ENCODE measurements at places on chromosomes 6 and 20.

DNA sequence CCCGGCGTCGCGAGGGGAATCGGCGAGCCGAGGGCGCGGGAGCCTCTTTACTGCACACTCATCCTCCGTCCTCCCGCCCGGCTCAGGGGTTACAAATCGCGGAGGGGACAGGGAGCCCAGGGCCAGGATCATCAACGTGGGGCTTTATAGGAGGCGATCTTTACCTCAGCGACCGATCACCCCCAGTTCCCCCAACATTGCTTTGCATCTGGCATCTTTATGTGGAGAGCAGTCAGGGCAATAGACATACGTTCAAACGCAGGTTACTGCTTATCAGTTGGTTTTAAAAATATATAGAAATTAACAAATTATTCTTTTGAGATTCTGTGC is 634 bp downstream of the HSF2 start:
- no peak for DNase-seq

DNA sequence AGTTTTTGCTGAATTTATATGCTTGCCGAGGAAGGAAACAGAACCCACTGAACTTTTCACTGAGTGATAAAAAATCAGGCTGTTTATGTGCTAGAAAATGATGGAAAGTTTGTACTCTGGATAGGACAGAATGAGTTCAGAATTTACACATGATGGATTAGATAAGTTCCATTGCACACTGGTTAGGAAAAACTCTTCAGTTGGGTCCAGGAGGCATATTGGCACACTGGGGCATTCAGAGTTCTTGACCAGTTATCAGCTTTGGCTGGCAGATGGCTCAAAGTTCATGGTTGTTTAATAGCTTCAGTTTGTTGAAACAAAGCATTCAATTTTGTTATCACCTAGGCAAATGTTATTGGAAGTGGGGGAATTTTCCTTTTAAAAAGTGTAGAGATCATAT is 613.3 kb upstream of the SYNCRIP start:
- no peak for DNase-seq

- no peak for DNase-seq
Observed at GRCh38 chr20:15071085-15071808, 733.8 kb upstream of the FLRT3 start.

GRCh38 chr6:80148220-80148619 is 41.7 kb downstream of the BCKDHB start:
- DNase-seq, result no peak

DNA sequence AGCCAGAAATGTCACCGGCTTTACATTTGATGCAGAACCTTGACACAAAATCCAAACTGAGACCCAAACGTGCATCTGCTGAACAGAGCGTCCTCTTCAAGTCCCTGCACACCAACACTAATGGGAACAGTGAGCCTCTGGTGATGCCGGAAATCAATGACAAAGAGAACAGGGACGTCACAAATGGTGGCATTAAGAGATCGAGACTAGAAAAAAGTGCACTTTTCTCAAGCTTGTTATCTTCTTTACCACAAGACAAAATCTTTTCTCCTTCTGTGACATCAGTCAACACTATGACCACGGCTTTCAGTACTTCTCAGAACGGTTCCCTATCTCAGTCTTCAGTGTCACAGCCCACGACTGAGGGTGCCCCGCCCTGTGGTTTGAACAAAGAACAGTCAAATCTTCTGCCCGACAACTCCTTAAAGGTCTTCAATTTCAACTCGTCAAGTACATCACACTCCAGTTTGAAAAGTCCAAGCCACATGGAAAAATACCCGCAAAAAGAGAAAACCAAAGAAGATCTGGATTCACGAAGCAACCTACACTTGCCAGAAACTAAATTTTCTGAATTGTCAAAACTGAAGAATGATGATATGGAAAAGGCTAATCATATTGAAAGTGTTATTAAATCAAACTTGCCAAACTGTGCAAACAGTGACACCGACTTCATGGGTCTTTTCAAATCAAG is 108.4 kb downstream of the RTN4IP1 start:
- DNase-seq, result no peak

GRCh38 chr20:51966296-51966971 is 164.1 kb upstream of the SALL4 start:
- peak; percentile 52 for DNase-seq

DNA sequence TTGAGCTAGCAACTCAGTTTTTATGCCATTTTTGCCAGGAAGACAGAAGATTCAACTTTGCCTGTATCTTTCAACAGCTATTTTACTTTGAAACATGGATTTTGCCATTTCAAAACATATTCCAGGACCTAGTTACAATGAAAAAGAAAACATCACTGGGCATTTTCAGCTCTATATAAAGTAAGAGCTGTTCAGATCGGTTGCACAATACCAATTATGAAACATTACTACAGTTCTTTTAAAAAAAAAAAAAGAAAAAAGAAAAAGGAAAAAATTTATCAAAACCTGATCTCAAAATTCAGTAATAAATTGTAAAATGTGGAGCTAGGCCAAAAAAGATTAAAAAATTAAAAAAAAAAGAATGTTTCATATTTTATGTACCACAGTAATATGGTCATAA is 15.6 kb downstream of the BCLAF1 start:
- DNase-seq, result no peak

DNA sequence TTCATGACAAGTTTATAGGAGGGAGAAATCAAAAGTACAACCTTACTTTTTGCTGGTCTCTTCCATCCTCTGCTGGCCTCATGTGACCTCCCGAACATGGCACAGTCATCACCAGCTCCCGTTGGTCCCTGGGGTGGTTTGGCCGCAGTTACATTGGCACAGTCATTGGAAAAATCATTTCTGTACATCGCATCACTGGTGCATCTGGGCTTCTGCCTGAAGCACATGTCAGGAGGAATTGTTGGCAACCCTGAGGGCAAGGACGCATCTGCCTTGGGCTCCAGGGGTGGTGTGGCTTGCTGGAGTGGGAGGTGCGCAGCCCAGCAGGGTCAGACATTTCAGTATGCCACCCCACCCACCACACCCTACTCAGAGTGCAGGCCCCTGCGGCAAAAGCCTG is 162.9 kb upstream of the SLC24A3 start:
- DNase-seq, result no peak

GRCh38 chr20:38815446-38815845 is 9.9 kb downstream of the PPP1R16B start:
- DNase-seq, result no peak

GRCh38 chr6:150347845-150348244 is 21.0 kb upstream of the IYD start:
- DNase-seq, result no peak

GRCh38 chr6:11833626-11834592 is 55.3 kb upstream of the ADTRP start:
- DNase-seq, result no peak

GRCh38 chr20:62160253-62160652 is 16.7 kb downstream of the SS18L1 start:
- DNase-seq, result no peak

GRCh38 chr20:25318471-25319240 is 70.8 kb downstream of the PYGB start:
- DNase-seq, result no peak

GRCh38 chr6:17454316-17455005 is 61.1 kb downstream of the CAP2 start:
- DNase-seq, result no peak

DNA sequence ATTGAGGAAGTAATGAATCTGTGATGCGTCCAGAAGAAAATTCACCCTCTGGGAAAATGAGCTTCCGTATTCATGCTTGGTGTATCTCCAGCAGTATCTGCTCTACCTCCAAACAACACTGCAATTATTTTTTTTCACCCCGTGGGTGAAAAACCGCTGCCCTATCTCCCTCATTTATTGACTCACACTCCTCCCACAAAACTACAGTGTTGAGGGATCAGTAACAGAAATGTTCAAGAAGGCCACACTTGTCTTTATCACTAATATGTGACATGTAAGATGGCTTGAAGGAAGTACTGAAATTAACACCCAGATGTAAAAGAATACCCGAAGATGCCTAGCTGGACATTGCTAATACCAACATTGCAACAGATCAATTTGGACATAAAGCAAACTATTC is 4.9 kb upstream of the TBX18 start:
- no peak for DNase-seq

GRCh38 chr6:113859349-113860180 is 2.4 kb downstream of the MARCKS start:
- DNase-seq, result peak; percentile 7

DNA sequence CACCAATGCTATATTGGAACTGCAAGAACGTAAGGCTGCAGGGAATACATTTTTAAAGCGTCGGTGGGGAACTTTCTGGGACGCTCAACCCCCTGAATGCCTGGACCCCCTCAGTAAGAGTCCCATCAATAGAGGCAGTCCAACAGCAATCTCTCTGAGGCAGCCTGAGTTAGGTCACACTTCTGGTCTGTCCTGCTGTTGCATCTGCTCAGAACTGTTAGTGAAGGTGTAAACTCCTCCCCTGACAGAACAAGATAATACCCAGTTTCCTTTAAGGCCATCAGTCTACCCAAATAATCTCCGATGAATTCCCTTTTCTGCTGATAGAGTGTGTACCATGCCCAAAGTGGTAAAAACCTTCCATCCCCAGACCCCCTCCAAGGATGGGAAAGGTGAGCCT is 1.1 kb upstream of the RNGTT start:
- DNase-seq, result peak; percentile 1

DNA sequence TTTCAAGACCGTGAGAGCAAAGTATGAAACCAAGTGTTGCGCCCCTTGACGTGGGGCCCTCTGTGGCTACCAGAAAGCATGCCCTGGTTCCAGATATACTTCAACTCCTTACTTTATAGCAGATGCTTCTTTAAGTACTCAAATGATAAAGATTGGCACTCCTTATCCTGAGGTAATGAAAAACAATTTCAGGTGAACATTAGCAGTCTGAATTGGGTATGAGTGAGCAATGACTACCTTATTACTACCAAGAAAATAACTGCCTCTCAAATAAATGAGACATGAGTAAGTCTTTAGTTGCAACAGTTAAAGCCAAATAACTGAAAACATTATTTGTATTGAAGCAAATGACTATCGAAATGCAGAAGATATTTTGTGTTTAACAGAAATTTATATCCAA is 408.7 kb downstream of the MMUT start:
- peak; percentile 94 for DNase-seq

GRCh38 chr6:45027126-45027525 is 301.0 kb upstream of the RUNX2 start:
- no peak for DNase-seq

- DNase-seq, result peak; percentile 47
Observed at GRCh38 chr6:17724341-17724740, 17.6 kb upstream of the NUP153 start.

GRCh38 chr20:56781108-56781739 is 152.1 kb downstream of the TFAP2C start:
- no peak for DNase-seq

DNA sequence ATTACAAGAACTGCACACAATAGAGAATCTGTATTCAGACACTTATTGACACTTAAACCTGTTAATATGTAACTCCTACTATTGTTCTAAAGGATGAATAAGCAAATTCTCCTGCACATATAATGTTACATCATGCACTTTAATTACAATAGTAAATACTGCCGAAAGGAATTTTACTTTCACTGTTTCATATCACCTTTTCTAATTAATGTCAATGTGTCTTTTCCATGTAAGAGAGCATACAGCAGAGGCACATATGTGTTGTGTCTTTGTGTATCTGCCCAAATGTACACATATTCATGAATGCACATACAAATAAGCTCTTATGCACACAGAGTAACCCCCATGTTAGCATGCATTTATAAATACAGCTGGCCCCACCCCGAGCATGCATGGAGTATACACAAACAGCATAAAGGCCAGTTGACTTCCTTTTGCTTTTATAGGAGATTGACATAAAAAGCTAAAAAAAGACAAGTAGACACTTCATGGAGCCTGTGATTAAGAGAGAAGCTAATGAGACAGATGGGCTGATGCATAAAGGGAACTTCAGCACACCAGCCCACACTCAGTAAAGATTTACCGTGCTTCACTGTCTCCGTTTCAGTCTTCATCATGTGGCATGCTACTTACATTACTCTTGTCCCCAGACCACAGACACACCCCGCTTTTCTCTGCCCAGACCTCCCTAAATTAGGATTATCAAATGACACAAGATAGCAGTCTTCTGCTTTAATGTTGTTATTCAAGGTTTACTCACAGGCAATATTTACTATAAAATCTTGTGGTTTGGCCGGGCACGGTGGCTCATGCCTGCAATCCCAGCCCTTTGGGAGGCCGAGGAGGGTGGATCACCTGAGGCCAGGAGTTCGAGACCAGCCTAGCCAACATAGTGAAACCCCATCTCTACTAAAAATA is 184.6 kb downstream of the ATXN1 start:
- DNase-seq, result no peak

DNA sequence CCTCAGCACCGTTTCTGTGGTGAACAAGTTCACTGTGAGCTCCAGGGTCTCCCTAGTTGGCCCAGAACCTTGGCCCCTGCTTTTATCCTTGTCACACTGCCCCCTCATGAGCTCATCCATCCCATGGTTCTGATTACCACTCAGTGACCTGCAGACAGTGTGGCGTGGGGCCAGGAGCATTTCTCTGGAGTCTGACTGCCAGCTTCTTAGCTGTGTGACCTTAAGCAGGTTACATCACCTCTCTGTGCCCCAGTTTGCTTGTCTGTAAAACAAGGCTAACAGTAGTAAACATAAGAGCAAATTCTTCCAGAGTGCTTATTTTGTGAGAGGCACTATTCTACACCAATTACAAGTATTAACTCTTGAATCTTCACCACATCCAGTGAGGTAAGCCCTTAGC is 14.8 kb upstream of the MDGA1 start:
- DNase-seq, result no peak

GRCh38 chr6:168520233-168520632 is 79.2 kb downstream of the SMOC2 start:
- DNase-seq, result no peak

DNA sequence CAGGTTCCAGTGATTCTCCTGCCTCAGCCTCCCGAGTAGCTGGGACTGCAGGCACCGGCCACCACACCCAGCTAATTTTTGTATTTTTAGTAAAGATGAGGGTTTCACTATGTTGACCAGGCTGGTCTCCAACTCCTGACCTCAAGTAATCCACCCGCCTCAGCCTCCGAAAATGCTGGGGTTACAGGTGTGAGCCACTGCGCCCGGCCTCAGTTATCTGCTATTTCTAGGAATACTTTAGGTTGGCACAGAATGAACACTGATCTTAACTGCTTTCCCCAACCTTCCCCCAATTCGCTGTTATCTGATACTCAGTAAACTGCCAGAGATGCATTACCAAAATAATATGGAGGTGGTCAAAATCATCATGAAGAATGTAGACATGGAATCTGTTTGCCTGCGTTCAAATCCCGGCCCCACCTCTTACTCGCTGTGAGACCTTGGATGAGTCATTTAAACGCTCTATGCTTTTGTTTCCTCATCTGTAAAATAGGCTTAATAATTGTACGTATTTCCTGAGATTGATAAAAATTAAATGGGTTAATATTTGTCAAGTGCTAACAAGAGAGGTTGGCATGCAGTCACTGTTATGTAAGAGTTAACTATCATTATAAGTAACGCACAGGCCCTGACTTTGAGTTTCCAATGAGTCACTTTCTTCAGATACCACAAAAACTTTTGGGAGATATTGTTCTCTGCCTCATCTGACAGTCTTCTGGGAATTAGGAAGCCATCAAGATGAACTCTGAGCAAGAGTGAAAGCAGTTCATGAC is 44.5 kb upstream of the NCOA3 start:
- DNase-seq, result peak; percentile 84

Data from foreskin keratinocyte (primary cell).